Tracheal epithelial cell (primary cell): ENCODE measurements at places on chromosomes 3 and 15. TPM values are rescaled to one million over a fixed set of nuclear protein-coding genes. Genes with fewer than 3 reads are reported as not detected.

HACL1 gene
- total RNA-seq, result 18.3 and 21.9 TPM in 2 replicates

FEZF2 gene
- total RNA-seq, result not detected in 2 replicates

GOLGA6L4 gene
- total RNA-seq, result 0.21 and 0.96 TPM in 2 replicates

C3orf70 gene
- under 0.01 TPM in 1 of 2 replicates, not detected in the other for total RNA-seq

CYP1A2 gene
- not detected in 2 replicates for total RNA-seq

LRRIQ4 gene
- total RNA-seq, result not detected in 2 replicates

CLEC3B gene
- total RNA-seq, result not detected in 2 replicates

SLC51B gene
- not detected in 2 replicates for total RNA-seq

ARPP21 gene
- total RNA-seq, result not detected in 2 replicates

CDAN1 gene
- total RNA-seq, result 10.9 and 19.0 TPM in 2 replicates

VEPH1 gene
- 3.4 TPM in 1 of 2 replicates, not detected in the other for total RNA-seq

TRPM1 gene
- under 0.01 TPM in 1 of 2 replicates, not detected in the other for total RNA-seq

SLC30A4 gene
- total RNA-seq, result 1.7 and 2.9 TPM in 2 replicates

SERINC4 gene
- not detected in 2 replicates for total RNA-seq

SEMA3B gene
- total RNA-seq, result 8.2 and 15.6 TPM in 2 replicates

ADAMTS17 gene
- total RNA-seq, result 0.21 and 1.7 TPM in 2 replicates

COL8A1 gene
- total RNA-seq, result 3.8 and 41.4 TPM in 2 replicates

ROBO2 gene
- 0.21 and 0.96 TPM in 2 replicates for total RNA-seq

CCNL1 gene
- 69.9 and 81.2 TPM in 2 replicates for total RNA-seq

CHST2 gene
- 2.1 and 38.3 TPM in 2 replicates for total RNA-seq

SHQ1 gene
- total RNA-seq, result 15.9 and 20.9 TPM in 2 replicates

DYNLT2B gene
- total RNA-seq, result 13.0 and 17.5 TPM in 2 replicates

FRMD5 gene
- 1.7 and 1.9 TPM in 2 replicates for total RNA-seq

ZNF35 gene
- total RNA-seq, result 14.9 and 15.1 TPM in 2 replicates

CCDC54 gene
- total RNA-seq, result not detected in 2 replicates

ITIH1 gene
- not detected in 2 replicates for total RNA-seq

AGBL1 gene
- not detected in 2 replicates for total RNA-seq

TATDN2 gene
- total RNA-seq, result 8.9 and 9.0 TPM in 2 replicates

CP gene
- 0.21 and 0.48 TPM in 2 replicates for total RNA-seq

CTDSPL gene
- total RNA-seq, result 61.4 and 162 TPM in 2 replicates
